MM.1S (cell line): ENCODE measurements at places on chromosomes 11 and 22.

GRCh38 chr11:47577460-47578041 is 1.2 kb downstream of the KBTBD4 start:
- H3K4me3 ChIP-seq: peak overlapping the region; percentile 93
- no peak for DNase-seq
- no peak overlapping the region; the same call in 1 of the 2 replicates for H3K27ac ChIP-seq
- peaks cover 16% of the 10 kb centered on the region for H3K4me1 ChIP-seq
- H3K36me3 ChIP-seq: peaks cover 18% of the 10 kb centered on the region; the same call in 1 of the 2 replicates

DNA sequence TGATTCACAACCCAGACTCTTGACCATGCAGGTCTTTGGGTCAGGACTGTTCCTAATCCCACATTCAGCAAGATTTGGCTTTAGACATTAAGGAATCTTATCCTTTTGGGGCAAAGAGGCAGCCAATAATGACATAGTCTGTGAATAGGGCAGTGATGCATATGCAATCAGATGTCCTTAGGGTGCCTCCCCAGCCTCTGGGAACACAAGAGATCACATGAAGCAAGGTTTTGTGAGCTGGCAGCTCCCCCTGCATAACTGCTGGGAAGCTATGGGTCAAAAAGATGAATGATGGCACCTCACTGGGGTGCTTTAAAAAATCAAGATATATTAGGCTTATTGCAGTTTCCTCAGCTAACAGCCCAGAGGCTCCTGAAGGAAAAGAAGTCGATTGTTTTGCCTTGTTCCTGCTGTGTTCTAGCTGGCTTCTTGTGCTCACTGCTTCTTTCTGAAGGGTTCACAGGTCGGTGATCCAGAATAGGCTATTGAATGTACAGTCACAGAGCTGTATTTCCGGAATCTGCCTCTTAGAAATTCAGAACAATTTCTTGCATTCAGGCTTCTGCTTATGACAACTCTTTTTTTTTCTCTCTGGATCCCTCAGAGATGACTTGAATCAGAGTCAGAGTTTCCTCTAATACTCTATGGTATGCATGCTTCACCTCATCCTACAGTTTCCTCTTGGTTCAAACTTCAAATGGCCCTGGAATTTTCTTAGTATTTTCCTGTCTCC is 31.7 kb downstream of the INSC start:
- H3K36me3 ChIP-seq: no peaks in the 10 kb centered on the region
- H3K4me1 ChIP-seq: no peaks in the 10 kb centered on the region

DNA sequence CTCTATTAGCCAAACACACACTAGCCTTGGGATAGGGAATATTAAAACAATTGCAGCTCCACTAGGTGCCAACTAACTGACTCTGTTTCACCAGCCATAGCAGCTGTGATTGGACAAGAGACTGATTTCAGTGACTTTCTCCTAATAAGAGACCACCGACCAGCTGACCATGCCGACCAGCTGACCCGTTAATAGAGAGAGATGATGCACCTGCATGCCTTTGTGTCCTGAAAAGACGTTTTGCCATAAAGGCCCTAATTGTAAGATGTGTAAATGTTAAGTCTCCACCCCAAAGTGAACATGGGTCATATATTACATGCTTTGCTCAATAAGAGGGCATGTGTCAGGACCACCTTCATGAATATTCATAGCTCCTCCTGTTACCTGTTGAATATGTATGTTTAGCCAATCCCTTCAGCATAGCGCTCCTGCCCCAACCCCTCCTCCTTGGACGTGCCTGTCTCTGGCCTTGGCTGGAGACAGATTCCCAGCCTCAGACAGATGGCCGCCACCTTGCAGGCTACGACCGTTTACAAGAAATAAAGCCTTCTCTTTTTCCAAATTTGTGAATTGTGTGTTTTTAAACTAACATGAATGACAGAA is 1.3 kb upstream of the NADSYN1 start:
- DNase-seq: no peak
- H3K36me3 ChIP-seq: no peaks in the 10 kb centered on the region; the same call in 1 of the 2 replicates
- H3K4me3 ChIP-seq: no peak overlapping the region
- H3K4me1 ChIP-seq: peaks cover 10% of the 10 kb centered on the region; the same call in 1 of the 2 replicates

- H3K36me3 ChIP-seq: no peaks in the 10 kb centered on the region
- DNase-seq: peak; percentile 53
- no peak overlapping the region for H3K27ac ChIP-seq
- H3K4me3 ChIP-seq: no peak overlapping the region
- no peaks in the 10 kb centered on the region for H3K27me3 ChIP-seq
Observed at GRCh38 chr11:85590848-85591483, 36.2 kb downstream of the DLG2 start.

- H3K27me3 ChIP-seq: peaks cover 10% of the 10 kb centered on the region
- no peak overlapping the region for H3K4me3 ChIP-seq
- no peak overlapping the region for H3K27ac ChIP-seq
- 0 out of 2 replicates have a peak, but pooled peaks cover 3% of the 10 kb centered on the region for H3K36me3 ChIP-seq
- peak; percentile 5 for DNase-seq
Observed at GRCh38 chr22:49966774-49967705, 6.5 kb downstream of the PIM3 start.

GRCh38 chr22:37007651-37008050 is 11.6 kb downstream of the TST start:
- H3K27ac ChIP-seq: no peak overlapping the region
- no peaks in the 10 kb centered on the region for H3K4me1 ChIP-seq
- DNase-seq: no peak
- H3K36me3 ChIP-seq: no peaks in the 10 kb centered on the region
- peaks cover 37% of the 10 kb centered on the region for H3K27me3 ChIP-seq
- H3K4me3 ChIP-seq: no peak overlapping the region

DNA sequence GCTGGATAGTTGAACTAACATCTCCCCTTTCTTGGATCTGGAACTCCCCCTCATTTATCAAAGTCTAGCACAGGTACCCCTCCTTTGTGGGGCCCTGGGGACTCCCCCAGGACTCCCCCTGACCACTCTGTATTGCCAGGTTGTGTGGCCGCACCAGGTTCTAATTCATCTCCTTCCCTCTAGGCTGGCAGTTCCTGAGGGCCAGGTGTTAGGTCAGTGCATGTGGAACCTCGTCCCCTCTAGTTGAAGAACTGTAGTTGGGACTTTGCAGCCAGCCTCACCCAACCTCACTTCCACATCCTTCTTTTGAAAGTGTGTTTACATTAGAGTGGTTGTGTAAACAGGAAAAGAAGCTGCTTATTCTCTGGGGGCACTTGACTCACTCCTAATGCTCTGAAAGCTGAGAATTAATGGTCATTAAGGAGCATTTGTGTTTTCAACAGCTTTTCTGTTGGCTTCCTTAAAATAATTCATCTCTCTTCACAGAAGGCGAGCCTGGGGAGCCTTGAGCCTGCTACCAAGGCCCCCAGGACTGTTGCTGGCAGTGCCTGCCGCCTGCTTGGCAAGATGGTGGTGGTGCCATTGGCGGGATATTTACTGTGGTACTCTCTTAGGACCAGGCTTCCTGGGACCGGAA is 11.8 kb downstream of the UPB1 start:
- H3K4me1 ChIP-seq: peaks cover 5% of the 10 kb centered on the region; the same call in 1 of the 2 replicates
- H3K4me3 ChIP-seq: no peak overlapping the region
- no peak for DNase-seq

DNA sequence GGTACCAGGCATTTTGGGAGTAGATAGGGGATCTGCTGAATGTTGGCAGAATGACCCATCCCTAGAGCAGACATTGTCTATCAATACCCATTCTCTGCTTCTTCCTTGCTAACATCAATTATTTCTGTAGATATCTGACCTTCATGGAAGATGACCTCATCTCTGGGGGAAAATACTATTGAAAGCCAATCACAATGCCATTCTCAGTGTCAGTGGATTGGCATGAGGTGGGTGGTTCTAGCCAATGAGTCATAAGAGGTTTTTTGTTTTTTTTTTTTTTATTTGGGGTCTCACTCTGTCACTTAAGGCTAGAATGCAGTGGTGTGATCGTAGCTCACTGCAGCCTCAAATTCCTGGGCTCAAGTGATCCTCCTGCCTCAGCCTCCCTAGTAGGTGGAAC is 42.5 kb downstream of the SNX19 start:
- no peak for DNase-seq
- no peak overlapping the region for H3K4me3 ChIP-seq
- H3K27me3 ChIP-seq: no peaks in the 10 kb centered on the region
- H3K36me3 ChIP-seq: no peaks in the 10 kb centered on the region; the same call in 1 of the 2 replicates
- no peak overlapping the region for H3K27ac ChIP-seq

GRCh38 chr11:64879244-64879900 is 951 bp upstream of the EHD1 start:
- peaks cover 30% of the 10 kb centered on the region for H3K4me1 ChIP-seq
- H3K27ac ChIP-seq: peak overlapping the region; percentile 48; the same call in 1 of the 2 replicates
- H3K36me3 ChIP-seq: no peaks in the 10 kb centered on the region
- DNase-seq: no peak
- peak overlapping the region; percentile 83 for H3K4me3 ChIP-seq
- peaks cover 28% of the 10 kb centered on the region for H3K27me3 ChIP-seq

GRCh38 chr11:132312161-132312560 is 941.7 kb downstream of the NTM start:
- H3K4me3 ChIP-seq: no peak overlapping the region
- H3K27ac ChIP-seq: no peak overlapping the region
- DNase-seq: no peak
- H3K27me3 ChIP-seq: no peaks in the 10 kb centered on the region

DNA sequence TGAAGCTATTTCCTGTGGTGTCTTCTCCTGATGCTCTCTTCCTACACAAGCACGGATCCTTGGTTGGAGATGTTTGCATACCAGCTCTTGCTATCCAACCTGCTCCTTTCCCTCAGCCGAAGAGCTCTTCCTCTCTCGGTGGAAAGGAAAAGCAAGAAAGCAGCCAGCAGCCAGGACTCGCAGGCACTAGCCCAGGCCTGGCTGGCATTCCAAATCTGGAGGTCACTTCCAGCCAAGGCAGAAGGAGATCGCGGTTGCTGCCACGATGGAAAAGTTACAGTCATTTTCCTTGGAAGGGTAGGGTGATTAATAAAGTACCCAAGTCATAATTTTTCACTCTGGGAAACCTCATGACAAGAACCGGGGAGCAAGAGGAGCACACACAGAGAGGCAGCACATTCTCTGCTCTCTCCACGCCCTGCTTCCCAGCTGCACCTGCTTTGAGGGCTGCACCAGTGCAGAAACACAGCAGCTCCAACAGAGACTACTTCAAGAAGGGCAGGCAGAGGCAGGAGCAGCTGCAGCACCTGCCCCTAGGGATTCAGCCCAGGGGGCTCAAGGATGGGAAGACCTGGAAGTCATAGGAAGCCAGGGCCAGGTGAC is 399.3 kb downstream of the CADM1 start:
- H3K27ac ChIP-seq: no peak overlapping the region
- no peaks in the 10 kb centered on the region for H3K27me3 ChIP-seq
- no peak overlapping the region for H3K4me3 ChIP-seq

DNA sequence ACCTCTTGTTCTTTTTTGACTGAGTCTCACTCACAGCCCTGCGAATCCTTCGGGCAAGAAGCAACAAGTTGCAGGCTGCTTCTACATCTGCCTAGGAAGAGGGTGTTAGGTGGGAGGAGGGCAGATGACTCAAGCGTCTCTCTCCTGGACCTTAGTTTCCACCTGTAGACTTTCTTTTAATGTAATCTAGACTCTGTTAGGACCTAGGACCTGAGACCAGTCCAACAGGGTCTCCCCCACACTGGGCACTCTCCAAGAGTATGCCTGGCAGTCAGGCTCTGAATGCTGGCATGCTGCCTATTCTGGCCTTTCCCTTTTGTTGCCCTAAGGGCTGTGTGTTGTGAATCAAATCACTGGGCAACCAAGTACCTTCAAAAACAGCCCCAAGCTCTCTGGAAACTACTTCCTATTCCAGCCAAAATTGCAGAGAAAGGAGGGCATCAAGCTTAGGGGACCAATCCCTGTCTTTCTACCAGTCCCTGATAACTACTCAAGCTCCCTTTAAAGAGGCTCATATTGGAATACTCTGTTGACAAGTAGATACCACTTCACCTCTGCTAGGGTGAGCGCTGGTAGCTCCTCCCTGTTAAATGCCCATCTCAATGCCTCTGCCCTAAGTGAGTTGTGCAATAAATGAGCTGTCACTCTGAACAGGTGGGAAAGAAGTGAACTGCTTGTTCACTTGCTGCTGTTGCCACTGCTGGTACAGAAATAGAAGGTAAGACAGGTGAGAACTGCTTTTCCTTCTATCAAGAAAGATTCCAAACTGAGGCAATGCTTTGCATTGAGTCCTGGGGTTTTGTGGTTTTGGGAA is at the start of gene BBOX1:
BBOX1 (plus strand) TSS at position 514 of the 814 bp plus-strand sequence. CDS start 14,616 bp downstream, outside the sequence.
- H3K27ac ChIP-seq: no peak within 1 kb of the TSS
- no peak within 1 kb of the TSS for H3K4me3 ChIP-seq
- H3K27me3 ChIP-seq: no peaks in the 10 kb centered on the region
- no peaks in the 10 kb centered on the region for H3K4me1 ChIP-seq

- no peak overlapping the region for H3K27ac ChIP-seq
- no peak for DNase-seq
- H3K4me3 ChIP-seq: no peak overlapping the region
- H3K4me1 ChIP-seq: no peaks in the 10 kb centered on the region
Observed at GRCh38 chr11:115518983-115519628, 14.9 kb upstream of the CADM1 start.

DNA sequence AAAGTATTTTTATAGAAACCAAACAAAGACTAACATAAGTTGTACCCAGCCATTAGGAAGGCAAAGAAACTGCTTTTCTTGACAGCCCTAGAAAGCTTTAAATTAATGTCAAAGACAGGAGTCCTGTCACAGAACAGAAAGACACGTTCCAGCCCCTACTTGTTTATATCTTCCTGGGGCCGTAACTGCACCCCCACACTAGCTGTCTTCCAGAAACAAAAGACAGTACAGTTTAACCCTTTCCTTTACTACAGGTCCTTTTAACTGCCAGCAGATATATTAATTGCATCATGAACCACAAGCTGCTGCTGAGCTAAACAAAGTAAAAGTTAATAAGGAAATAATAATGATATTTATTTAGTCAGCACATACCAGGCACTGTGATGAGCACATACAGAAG is 20.3 kb upstream of the CFAP300 start:
- H3K27ac ChIP-seq: no peak overlapping the region
- DNase-seq: no peak
- no peaks in the 10 kb centered on the region for H3K4me1 ChIP-seq
- H3K27me3 ChIP-seq: no peaks in the 10 kb centered on the region

DNA sequence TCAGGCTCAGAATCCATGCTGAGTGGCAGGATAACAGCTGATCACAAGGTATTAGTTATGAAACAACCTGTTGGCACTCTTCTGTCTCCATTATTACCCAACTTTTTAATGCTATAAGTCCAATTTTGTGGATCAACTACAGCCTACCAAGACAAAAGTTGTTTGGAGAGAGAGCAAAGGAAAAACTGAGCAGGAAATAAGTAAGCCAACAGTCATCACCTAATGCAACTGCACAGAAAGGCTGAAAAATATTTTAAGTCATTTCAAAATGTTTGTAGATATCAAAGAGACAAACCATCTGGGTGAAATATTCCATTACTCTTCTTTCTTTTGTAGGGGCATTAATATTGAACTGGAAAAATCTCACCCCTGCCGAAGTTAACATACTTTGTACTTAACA is 41.6 kb downstream of the FDX1 start:
- H3K4me3 ChIP-seq: no peak overlapping the region
- H3K27me3 ChIP-seq: no peaks in the 10 kb centered on the region
- no peaks in the 10 kb centered on the region for H3K36me3 ChIP-seq

DNA sequence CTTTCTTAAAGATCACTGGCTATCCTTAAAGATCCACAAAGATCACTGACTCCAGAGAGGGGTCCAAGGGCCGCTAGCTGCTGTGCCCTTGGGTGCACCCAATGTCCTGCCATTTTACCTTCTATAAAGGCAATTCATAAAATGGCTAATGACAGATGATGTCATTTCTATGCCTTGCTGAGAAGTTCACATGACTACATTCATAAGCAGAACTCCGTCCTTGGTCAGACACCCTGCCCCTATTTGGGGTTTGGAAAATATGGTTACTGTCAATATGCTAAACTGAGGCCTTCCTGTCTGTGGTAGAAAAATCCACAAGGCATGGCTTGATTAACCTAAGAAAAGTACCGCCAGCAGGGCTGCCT is 60.9 kb upstream of the BMAL1 start:
- H3K4me3 ChIP-seq: no peak overlapping the region
- no peaks in the 10 kb centered on the region for H3K4me1 ChIP-seq
- no peaks in the 10 kb centered on the region for H3K27me3 ChIP-seq
